K562 (cell line): ENCODE measurements at places on chromosomes 1 and 21.

GRCh38 chr1:232501854-232502253 lies 128.1 kb downstream of the SIPA1L2 start:
- DNase-seq, result no peak

- DNase-seq, result no peak
Measured at GRCh38 chr1:168725831-168726230, 3.2 kb downstream of the DPT start.

- DNase-seq, result no peak
Measured at GRCh38 chr1:4075436-4076225, 175.6 kb upstream of the C1orf174 start.

- no peak for DNase-seq
Measured at GRCh38 chr1:43253876-43254275, 15.9 kb upstream of the TMEM125 start.

GRCh38 chr1:21534674-21535378 lies 25.6 kb downstream of the ALPL start:
- peak; percentile 61 for DNase-seq

- no peak for DNase-seq
Measured at GRCh38 chr1:51708911-51709760, 92.2 kb downstream of the OSBPL9 start.

DNA sequence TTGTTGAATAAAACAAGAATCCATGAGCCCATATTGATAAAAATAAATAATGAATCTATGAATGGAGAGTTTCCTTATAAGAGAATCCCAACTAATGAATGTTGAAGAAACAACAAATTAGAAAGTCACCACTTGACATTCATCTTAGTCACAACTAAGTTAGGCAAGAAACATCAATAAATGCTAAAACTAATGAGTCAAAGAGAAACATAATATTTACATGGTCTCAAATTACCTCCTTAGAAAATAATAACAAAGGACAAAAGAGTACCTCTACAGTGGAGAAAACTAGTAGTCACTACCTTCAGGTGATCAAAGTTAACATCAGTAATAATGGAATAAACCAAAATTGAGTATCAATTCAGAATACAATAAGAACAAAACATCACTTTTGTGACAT lies 93.5 kb downstream of the AKT3 start:
- DNase-seq, result no peak

DNA sequence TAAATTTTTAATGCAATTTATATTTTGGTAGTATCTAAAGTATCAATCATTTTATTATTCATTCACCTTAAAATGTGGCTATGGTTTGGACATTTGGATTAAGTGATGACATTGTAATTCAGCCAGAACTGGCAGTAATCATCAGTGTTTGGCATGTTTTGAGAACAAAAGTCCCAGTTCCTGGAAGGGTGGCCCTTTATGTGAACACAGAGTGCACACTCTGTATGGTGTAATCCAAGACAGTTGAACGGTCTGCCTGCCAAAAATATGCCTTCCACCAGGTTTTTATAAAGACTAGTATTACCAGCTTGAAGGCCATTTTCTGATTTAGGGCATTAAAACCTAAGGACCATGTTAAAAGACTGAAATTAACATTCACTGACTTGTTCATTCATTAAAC lies 448.7 kb downstream of the LTN1 start:
- no peak for DNase-seq

- DNase-seq, result no peak
Measured at GRCh38 chr1:82614090-82614489, 813.4 kb downstream of the ADGRL2 start.

DNA sequence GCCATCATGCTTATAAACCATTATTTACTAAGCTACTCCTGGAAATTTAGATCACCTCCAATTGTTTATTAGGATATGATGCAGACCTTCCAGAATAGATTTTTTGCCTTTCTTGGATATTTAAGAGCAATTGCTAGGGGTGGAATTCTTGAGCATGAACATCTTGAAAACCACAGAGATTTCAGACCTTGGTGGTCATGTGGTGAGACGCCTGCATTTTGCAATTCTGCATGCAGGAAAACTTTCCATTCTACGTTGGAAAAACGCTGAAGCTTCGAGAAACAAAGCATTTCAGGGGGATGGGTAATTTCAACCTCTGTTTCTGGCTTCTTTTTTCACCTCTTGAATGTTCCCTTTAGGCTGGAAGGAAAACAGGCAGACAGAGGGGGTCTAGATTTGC lies 596.3 kb downstream of the KIF26B start:
- no peak for DNase-seq

DNA sequence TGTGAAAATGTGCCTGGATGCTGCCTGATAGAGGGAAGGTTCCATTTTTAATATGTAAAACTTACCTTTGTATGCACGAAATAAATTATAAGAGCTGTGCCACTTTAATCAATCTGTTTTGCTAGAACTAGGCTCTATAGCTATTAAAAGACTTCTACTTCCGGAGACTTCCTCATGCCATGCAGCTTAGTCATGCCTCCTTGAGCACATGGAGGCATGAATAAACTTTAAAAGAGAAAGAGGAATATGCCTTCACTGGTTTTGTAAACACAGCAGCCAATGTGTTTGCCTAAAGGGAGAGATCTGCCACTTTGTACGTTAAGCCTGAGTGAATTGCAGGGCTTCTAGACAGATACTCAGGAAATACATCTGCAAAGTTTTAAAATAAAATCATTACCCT lies 604.6 kb downstream of the LRRIQ3 start:
- DNase-seq, result no peak

DNA sequence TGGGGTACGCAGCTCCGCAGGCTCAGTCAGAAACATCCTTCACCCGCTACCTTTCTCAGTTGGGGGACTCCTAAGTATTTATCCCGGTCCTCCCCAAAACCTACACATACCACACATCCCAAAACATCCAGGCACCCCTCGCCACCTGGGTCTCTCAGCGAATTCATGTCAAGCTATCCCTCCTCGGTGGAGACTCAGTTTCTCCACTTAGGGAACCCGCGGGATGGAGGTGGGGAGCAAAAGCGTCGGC lies 1.3 kb upstream of the ZBTB7B start:
- no peak for DNase-seq

- DNase-seq, result no peak
Measured at GRCh38 chr1:41800311-41800829, 118.4 kb downstream of the HIVEP3 start.

- DNase-seq, result no peak
Measured at GRCh38 chr21:41207401-41208375, 39.7 kb downstream of the BACE2 start.

GRCh38 chr1:214241060-214241459 lies 39.9 kb upstream of the SMYD2 start:
- no peak for DNase-seq

DNA sequence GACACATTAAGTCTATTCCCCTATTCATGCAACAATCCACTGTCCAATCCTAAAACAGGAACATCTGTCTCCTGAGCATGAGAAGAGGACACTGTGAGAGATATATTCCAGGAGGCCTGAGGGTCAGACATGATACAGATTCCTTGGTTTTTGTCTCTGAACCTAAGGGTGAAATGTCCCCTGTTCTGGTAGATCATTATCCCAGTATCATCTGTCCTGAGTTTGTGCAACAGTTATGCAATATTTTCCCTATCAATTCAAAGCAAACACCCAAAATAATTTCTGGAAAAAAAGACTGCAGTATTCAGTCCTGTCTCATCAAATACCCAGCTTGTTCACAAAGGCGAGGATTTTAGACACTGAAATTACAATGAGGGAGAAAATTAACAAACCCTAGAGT lies 61.4 kb downstream of the PRKAB2 start:
- no peak for DNase-seq
